Left cardiac atrium (tissue), 4 donors: ENCODE measurements at places on chromosomes 5 and 9.
A peak's percentile ranks its signal among the peaks of the same experiment; 100 is the strongest.

DNA sequence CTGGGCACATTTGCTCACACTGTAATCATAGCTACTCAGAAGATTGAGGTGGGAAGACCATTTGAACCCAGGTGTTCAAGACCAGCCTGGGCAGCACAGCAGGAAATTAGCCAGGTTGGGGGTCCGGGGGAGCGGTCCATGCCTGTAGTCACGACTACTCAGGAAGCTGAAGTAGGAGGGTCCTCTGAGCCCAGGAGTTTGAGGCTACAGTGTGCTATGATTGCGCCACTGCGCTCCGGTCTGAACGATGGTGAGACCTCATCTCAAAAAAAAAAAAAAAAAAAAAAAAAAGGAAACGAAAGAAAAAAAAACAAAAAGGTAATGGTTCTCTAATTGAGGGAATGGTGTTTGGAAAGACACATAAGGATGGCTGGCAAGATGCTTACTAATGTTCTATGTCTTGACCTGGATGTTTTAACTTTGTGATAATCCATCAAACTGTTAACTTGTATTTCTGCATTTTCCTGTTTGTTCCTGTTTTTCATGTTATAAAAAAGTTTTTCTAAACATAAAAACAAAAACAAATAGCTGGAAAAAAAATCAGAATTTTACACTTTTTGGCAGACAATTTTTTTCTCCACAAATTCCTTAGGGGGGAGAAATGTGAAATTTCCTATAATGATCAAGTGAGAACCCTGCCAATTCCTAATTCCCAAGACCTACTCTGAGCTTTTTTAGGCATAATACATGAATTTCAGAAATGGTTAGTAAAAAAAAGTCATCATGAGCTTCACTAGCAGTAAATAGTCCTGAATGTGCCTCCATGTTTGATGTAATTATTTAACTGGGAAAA, 96.9 kb downstream of the DENND1A start:
- DNase-seq, result no peak

DNA sequence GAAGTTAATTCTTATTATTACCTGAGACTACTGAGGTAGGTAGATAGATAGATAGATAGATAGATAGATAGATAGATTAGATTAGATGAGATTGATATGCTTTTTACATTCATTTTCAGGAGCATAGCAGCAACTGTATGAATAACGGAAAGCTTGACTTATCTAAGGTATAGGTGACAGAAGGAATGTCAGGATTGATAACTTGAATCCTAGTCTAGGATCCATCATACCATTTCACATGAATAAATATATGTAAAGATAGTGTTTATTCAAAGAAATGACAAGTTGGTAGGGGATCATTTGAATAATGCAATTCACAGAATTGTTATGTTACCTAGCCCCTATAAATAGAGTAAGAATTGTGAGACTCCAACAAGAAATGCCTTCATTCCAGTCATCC, 1008.2 kb downstream of the CDH12 start:
- DNase-seq, result no peak

DNA sequence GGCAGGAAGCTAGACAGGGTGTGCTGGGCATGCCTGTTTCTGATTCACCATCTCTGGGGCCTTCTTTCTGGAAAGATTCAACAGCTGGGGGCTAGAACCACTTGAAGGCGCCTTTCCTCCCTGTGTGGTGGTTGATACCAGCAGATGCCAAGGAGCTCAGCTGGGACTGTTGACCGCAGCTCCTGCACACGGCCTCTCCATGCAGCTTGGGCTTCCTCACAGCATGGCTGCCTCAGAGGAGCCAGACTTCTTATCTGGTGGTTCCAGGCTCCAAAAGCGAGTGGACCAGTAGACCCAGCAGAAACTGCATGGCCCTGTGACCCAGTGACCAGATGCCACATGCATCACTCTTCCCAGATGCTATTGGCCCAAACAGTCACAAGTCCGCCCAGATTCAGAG, 74.7 kb upstream of the COL5A1 start:
- no peak for DNase-seq

GRCh38 chr9:673966-674526, 167.5 kb upstream of the DMRT1 start:
- no peak for DNase-seq

DNA sequence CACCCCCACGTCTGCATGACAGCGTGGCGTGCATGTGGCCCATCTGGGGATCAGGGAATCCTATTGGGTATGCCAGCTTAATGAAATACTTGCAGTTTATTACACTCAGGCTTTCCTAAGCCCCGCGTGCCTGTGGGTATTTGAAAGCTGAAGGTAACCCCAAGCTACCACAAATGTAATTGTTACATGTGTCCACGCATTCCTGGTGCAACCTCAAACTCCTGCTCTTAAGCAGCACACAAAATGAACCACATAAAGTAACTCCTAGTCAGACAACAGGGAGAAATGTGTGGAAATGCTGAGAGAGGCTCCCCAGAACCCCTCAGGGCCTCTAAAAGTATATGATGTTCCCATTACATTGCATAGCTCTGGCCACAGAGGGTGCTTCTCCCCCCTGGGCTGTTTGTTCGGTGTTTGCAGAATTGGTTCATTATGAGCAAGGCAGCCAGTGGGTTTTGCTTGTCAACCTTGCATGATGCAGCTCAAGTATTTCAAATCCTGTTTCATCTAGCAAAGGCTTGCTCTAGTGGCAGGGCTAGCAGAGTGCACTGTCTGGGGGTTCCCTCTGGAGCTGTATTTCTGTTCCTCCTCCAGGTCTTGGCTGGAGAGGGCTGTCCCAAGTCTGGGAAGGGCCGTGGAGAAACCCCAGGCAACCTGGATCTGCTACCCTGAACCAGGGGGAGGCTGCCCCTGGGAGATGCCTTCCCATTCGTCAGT, 1.8 kb upstream of the DCANP1 start:
- DNase-seq, result no peak

DNA sequence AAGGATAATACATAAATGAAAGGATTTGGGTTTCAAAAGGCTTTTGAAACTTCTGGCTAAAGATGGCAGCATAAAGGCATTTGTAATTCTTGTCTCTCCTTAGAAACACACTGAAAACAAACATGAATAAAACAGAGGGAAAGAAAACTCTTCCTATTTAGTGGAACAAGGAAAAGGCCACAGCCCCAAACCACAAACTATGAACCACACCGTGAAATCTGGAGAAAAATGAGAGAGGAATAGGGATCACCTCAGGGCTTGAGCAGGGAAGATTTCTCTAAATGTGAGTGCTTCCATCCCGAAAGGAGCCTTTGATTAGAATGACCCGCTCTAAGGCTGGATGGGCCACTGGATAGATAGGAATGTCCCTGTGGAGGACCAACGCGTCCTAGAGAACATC, 119.6 kb downstream of the SEC61B start:
- DNase-seq, result no peak

GRCh38 chr9:86112057-86112456, 12.7 kb upstream of the GOLM1 start:
- no peak for DNase-seq

GRCh38 chr5:11269515-11269914, 508.5 kb upstream of the DAP start:
- DNase-seq, result no peak

DNA sequence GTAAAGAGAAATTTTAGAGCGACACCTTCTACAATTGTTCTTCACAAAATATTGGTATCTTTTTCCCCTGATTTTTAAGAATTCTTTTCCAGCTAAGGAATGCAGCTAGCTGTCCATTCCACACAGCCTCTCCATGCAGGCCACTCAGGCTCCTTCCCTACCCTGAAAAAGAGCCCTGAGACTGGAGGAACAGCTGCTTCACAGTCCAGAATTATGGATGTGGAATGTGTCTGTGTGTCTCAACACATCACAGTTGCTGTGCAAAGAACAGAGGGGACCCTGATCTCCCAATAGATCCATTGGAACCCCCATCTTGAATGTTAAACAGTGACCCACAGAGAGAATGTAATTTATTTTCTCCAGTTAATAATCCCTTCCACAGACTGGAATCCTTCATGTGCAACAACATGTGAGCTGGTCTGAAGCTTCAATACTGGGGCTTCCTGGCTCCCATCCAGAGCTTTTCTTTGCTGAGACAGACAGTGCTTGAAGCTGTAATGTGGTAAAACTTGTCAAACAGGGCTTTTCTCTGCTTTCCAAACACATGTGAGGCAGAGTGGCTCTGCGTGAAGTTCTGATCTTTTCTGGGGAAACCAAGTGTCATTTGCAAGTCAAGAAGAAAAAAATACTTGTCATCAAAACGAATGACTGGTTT, 53.3 kb upstream of the SMC5 start:
- DNase-seq, result no peak

- DNase-seq, result no peak
Measured at GRCh38 chr9:112384690-112385089, 4.8 kb downstream of the HSDL2 start.

- no peak for DNase-seq
Measured at GRCh38 chr9:111542497-111543254, 17.7 kb downstream of the ZNF483 start.

GRCh38 chr9:14399756-14400657, 86.1 kb upstream of the NFIB start:
- DNase-seq, result no peak

DNA sequence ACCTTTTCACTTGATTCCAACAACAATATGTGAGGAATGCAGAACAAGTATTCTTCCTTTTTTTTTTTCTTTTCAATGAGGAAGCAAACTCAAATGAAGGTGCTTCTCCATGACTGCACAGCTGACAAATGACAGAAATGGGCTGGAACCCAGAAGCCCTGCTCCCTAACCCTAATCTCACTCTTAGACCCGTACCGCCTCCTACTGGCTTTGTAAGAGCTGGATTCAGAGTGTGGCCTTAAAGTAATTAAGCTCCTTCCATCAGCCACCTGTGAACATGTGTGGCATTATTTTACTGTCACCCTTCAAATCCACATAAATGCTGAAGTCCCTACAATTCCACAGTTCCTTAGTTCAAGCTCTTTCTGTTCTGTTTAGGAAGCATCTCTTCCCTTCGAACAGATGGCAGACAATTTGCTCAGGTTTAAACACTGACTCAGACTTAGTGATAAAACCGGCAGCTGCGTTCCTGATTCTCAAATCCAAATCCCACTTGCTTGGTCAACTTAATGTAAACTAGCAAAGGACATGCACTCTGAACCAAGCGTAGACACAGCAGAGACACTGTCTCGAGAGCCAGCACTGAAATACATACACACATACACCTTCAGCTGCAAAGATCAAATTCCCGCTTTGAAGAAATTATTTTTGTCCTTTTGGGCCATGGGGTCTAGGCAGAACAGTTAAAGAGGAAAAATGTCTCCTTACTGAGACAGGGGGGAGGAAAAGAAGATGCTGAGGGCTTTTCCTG, 316.7 kb upstream of the TLE4 start:
- DNase-seq, result no peak

GRCh38 chr5:132458226-132458560, 32.4 kb downstream of the IRF1 start:
- DNase-seq, result no peak

DNA sequence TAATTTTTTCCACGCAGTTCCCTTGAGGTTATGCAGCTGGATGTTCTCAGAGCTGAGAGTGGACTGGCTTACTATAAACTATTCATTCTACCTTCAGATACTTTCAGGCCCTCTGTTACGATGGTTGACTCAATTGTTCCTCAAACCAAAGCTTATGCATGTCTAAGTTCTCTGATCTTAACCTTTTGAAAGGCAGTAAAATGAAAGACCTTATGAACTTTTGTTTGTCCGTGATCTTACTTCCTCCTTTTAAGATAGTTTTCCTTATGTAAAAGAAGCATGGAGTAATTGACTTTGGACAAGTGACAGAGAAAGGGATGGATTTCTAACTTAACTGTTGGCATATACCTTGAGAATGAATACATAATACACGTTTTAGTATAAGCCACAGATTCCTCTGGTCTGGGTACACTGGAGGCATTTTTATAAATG, 575.7 kb downstream of the PDE4D start:
- DNase-seq, result no peak

DNA sequence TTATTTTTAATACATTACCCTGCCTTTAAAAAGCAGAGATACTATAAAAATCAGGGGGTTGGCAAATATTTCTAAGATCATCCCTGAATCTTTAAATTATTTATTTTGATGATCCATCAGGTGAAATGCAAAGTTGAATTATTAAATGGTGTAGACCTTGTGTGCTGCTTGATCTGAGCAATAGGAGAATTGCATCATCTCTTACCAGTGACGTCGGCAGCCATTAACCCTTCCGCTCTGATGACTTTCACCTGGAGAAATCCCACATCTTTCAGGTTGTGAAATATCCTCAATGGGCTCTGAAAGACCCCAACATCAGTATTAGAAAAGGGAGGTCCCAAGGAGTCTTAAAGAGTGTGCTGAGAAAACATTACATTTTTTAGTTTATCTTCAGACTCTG, 270.2 kb downstream of the SLF1 start:
- no peak for DNase-seq

GRCh38 chr9:134918646-134919045, 934 bp upstream of the FCN1 start:
- DNase-seq, result no peak

- no peak for DNase-seq
Measured at GRCh38 chr5:175588709-175589429, 69.0 kb upstream of the HRH2 start.

DNA sequence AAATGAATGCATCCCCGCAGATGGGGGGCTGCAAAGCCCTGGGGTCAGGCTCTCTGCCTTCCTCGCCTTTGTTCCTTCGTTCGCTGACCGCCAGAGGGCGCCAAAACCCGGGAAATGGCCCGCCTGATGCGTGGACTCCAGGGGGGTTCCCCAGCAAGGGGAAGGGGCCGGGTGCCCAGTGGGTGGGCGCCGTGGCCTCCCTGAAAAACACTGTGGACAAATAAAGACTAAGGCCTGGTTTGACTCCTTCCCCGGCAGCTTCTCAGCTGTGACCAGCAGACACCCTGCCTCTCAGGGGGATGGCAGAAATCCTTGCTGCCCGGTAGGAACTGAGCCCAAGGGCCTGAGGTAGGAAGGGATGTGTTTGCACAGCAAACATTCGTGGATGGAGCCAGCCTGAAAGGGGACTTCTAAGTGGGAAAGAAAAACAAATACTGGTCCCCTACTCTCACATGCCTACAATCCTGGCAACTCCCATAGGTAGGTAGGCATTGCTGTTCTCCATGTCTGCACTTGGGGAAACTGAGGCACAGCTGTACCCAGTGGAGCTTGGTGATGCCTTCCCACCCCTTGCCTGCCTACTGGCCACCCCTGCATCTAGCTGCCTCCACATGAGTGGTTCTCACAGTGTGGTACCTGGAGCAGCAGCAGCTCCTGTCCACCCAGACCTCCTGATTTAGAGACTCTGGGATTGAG, 57.7 kb downstream of the DUSP1 start:
- peak; percentile 67 for DNase-seq

DNA sequence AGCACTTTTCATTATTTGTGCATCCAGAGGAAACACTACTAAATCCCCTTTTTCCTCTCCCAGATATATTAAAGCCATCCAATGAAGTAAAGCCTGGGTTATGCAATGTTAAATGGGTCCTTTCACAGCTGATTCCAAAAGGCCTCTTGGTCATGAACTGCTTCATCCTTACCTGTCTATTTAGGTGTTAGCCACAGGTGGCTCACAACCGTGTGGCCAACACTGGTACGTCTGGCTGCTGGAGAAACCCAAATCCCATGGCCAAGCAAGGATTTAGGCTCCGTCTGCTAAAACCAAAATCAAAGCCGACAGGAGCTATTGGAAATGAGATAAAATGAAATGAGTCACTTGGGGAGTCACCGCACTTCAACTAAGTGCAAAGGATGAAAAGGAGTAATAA, 193.9 kb downstream of the ADCY2 start:
- no peak for DNase-seq

- DNase-seq, result no peak
Measured at GRCh38 chr5:107518190-107518589, 152.5 kb downstream of the EFNA5 start.
